Osteocyte (in vitro differentiated cells): ENCODE measurements at places on chromosomes 13 and 19. TPM values are rescaled to one million over a fixed set of nuclear protein-coding genes. Genes with fewer than 3 reads are reported as not detected.
A peak's percentile ranks its signal among the peaks of the same experiment; 100 is the strongest.

DNA sequence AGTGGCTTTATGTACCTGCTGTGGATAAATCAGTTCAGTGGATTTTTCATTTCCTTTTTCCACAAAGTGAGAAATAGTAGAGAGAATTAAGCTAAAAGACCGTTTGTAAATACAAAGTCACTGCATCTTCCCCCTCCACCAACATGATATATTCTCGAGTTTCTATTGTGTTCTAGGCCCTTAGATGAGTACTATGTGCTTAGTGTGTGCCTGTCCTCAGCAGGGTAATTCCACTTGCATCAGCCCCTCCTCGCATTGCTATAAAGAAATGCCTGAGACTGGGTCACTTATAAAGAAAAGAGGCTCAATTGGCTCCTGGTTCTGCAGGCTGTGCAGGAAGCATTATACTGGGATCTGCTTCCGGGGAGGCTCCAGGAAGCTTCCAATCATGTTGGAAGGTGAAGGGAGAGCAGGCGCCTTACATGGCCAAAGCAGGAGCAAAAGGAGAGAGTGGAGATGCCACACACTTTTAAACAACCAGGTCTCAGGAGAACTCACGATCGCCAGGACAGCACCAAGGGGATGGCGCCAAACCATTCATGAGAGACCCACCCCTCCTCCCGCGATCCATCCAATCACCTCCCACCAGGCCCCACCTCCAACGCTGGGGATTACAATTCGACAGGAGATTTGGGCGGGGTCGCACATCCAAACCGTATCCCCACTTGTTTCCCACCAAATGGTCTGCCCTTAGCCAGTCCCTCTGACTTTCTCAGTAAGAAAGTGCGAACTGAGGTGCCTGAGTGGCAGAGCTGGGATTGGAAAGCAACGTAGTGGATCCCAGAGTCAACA lies 102.3 kb upstream of the ABCC4 start:
- no peak overlapping the region for H3K27ac ChIP-seq
- DNase-seq = no peak
- no peaks in the 10 kb centered on the region for H3K36me3 ChIP-seq
- peaks cover 7% of the 10 kb centered on the region for H3K4me1 ChIP-seq
- peaks cover 6% of the 10 kb centered on the region for H3K27me3 ChIP-seq

KLK2 gene
- not detected in 2 replicates for total RNA-seq

ZNF526 gene
- 9.9 and 11.9 TPM in 2 replicates for total RNA-seq

DNA sequence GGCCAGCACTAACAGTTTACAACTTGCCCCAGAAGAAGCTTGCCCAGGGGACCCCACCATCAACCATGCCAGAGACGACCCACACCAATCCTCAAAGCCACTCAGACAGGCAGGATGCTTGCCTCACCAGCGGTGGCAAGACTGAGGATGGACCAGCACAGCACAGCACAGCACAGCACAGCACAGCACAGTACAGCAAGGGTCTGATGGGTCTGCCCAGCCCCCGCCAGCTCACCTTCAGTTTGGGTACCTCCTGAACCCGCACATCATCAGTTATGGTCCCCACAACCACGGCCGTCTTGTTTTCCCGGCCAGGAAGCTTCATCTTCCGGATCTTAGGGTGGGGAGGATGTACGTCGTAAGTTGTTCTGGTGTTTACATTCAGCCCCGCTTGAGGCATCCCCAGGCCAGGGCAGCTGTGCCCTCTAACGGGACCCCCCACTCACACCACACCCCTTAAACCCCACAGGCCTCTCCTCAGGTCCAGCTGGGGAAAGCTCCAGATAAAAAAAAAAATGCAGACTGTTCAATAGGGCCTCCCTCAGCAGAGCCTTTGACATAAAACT lies 1.7 kb upstream of the FAM83E start:
- peak overlapping the region; percentile 96 for H3K4me3 ChIP-seq
- peaks cover 36% of the 10 kb centered on the region for H3K4me1 ChIP-seq
- peaks cover 17% of the 10 kb centered on the region for H3K36me3 ChIP-seq
- H3K27me3 ChIP-seq = no peaks in the 10 kb centered on the region

- no peak overlapping the region for H3K4me3 ChIP-seq
- no peak overlapping the region for H3K27ac ChIP-seq
- peaks cover 22% of the 10 kb centered on the region for H3K4me1 ChIP-seq
- no peak for DNase-seq
Observed at GRCh38 chr13:109548374-109548773, 238.0 kb downstream of the IRS2 start.

DCT gene
- not detected in 2 replicates for total RNA-seq

NCCRP1 gene
- total RNA-seq = not detected in 2 replicates

KLC3 gene
- total RNA-seq = 0.21 TPM in 1 of 2 replicates, not detected in the other

- H3K36me3 ChIP-seq = no peaks in the 10 kb centered on the region
- peaks cover 11% of the 10 kb centered on the region for H3K27me3 ChIP-seq
- no peak overlapping the region for H3K27ac ChIP-seq
- no peak for DNase-seq
- no peaks in the 10 kb centered on the region for H3K4me1 ChIP-seq
- no peak overlapping the region for H3K4me3 ChIP-seq
Observed at GRCh38 chr13:106640515-106640914, 72.6 kb upstream of the ARGLU1 start.

CCDC194 gene
- not detected in 2 replicates for total RNA-seq

DNA sequence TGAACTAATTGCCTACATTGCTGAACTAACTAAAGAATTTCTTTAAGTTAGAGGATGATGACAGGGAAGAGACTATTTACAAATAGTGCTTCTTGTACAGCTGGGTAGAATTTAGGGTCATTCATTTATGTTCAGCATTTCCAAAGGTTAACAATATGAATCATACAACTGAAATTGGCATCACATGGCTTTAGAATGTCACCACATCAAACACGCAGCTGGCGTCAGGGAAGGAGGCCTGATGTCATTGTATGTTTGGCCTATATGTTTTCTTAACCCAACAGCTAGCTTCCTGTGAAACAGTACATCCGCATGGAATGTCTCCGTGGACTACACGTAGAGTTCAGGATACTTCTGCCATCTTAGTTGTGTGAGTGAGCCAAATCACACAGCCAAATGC lies 99.0 kb upstream of the TNFSF11 start:
- no peaks in the 10 kb centered on the region for H3K36me3 ChIP-seq
- peaks cover 17% of the 10 kb centered on the region for H3K4me1 ChIP-seq
- DNase-seq = no peak
- no peaks in the 10 kb centered on the region for H3K27me3 ChIP-seq

DNA sequence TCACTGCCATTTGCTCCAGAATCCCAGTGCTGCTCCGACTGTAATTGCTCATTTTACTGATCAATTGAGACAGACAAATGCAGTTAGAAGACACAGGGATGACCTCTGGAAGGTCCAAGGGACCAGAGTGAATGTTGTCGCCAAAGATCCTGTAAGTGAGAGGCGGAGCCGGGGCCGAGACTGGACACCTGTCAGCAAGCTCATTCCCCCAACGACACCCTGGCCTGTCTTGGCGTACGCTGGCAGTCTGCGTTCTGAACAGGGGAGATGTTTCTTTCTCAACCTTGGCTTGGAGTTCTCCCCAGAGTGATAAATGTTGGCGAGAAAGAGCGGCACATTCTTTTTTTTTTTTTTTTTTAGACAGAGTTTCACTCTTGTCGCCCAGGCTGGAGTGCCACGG lies 24.2 kb downstream of the GADD45B start:
- H3K27me3 ChIP-seq = no peaks in the 10 kb centered on the region
- no peaks in the 10 kb centered on the region for H3K36me3 ChIP-seq
- H3K4me3 ChIP-seq = no peak overlapping the region
- peaks cover 39% of the 10 kb centered on the region for H3K4me1 ChIP-seq
- DNase-seq = no peak
- peak overlapping the region; percentile 31 for H3K27ac ChIP-seq

- H3K27ac ChIP-seq = no peak overlapping the region
- peaks cover 2% of the 10 kb centered on the region for H3K4me1 ChIP-seq
- DNase-seq = no peak
- no peak overlapping the region for H3K4me3 ChIP-seq
Observed at GRCh38 chr19:19256072-19256969, 16.8 kb downstream of the TM6SF2 start.

DNA sequence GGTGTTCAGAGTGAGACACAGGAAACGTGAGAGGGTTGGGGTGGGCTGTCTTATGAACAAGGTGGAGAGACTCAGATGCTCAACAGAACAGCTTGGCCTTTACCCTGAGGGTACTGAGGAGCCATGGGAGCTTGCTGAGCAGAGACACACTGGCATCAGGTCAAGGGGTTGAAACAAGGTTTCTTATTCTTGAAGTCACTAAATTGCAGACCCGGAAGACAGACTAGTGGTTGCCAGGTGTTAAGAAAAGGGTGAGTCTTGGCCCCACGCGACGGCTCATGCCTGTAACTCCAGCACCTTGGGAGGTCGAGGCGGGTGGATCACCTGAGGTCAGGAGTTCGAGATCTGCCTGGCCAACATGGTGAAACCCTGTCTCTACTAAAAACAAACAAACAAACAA lies 22.4 kb downstream of the CACNG6 start:
- no peaks in the 10 kb centered on the region for H3K4me1 ChIP-seq
- no peak overlapping the region for H3K27ac ChIP-seq
- no peaks in the 10 kb centered on the region for H3K27me3 ChIP-seq
- no peaks in the 10 kb centered on the region for H3K36me3 ChIP-seq
- H3K4me3 ChIP-seq = no peak overlapping the region

- no peaks in the 10 kb centered on the region for H3K4me1 ChIP-seq
- no peaks in the 10 kb centered on the region for H3K27me3 ChIP-seq
- H3K36me3 ChIP-seq = no peaks in the 10 kb centered on the region
Observed at GRCh38 chr19:11856596-11857250, 8.2 kb downstream of the ZNF439 start.

- no peaks in the 10 kb centered on the region for H3K36me3 ChIP-seq
- H3K27me3 ChIP-seq = peaks cover 14% of the 10 kb centered on the region
- DNase-seq = no peak
- H3K4me1 ChIP-seq = peaks cover 2% of the 10 kb centered on the region
- no peak overlapping the region for H3K27ac ChIP-seq
- H3K4me3 ChIP-seq = no peak overlapping the region
Observed at GRCh38 chr13:99473515-99473914, 27.8 kb upstream of the TM9SF2 start.

DNA sequence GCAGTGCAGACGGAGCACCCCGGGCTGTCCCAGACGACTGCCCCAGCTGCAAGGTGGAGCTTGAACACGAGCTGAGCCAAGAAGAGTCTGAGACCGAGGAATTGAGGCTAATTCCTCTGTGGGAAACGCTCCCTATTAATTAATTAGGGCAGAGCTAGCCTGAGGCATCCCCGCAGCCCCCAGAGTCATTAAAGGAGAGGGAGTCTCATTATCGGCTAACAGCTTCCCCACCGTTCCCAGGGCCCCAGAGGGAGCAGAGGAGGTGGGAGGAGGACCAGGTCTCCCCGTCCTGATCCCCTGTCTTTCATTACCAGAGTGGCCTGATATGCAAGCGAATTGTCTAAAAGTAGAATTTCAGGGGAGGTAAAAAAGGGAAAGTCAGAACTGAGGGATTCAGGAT lies 13.1 kb upstream of the SLC1A6 start:
- no peaks in the 10 kb centered on the region for H3K4me1 ChIP-seq
- H3K36me3 ChIP-seq = no peaks in the 10 kb centered on the region
- no peak for DNase-seq
- H3K27me3 ChIP-seq = no peaks in the 10 kb centered on the region

- H3K36me3 ChIP-seq = peaks cover 22% of the 10 kb centered on the region
- no peaks in the 10 kb centered on the region for H3K27me3 ChIP-seq
- H3K4me1 ChIP-seq = peaks cover 53% of the 10 kb centered on the region
- peak overlapping the region; percentile 78 for H3K27ac ChIP-seq
- no peak for DNase-seq
Observed at GRCh38 chr13:33251131-33251661, 34.4 kb downstream of the STARD13 start.

- H3K36me3 ChIP-seq = no peaks in the 10 kb centered on the region
Observed at GRCh38 chr13:91375116-91375729, 23.2 kb upstream of the GPC5 start.

GRCh38 chr13:107883561-107884175 lies 331.7 kb downstream of the LIG4 start:
- DNase-seq = no peak
- H3K27me3 ChIP-seq = no peaks in the 10 kb centered on the region

DNA sequence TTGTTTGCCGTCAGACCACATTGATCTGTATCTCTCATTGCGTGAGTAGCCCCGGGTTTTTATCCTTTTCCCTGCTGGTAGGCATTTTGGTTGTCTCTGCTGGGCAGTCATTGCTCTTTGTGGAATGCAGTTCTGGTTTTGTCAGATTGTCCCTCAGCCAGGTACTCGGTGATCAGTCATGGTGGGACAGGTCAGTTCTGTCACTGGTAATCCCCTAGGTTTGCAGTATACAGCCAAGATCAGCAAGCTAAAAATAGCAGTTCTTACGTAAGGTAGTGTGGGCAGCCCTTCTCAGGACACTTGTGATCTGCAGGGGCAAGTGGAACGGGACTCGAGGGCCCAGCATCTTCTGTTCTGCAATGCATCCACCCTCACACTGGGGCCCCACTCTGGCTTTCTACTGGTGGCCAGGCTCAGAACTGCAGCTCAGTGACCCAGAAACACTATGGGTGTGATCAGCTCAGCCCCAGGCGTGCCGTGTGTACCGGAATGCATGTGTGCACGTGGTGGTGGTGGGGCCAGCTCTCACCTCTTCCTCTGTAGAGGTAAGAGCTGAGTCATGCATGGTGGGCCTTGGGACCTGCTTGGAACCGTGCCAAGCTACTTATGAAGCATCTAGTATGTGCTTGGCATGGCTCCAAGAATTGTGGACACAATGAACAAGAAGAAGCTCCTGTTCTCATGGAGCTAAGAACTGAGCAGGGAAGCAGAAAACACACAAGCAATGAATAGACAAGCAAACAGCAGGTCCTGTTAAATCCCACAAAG lies 6.3 kb downstream of the PLEKHF1 start:
- DNase-seq = no peak
- no peak overlapping the region for H3K4me3 ChIP-seq
- H3K27ac ChIP-seq = no peak overlapping the region
- no peaks in the 10 kb centered on the region for H3K27me3 ChIP-seq
